ENCODE measurements at places on chromosomes 5 and 9.

GRCh38 chr5:64165500-64166200 is at the start of gene RNF180:
Gene RNF180 (plus strand): TSS chr5:64165843. CDS start chr5:64200808, 34,965 bp downstream.
- DNase-seq: peak; percentile 53

DNA sequence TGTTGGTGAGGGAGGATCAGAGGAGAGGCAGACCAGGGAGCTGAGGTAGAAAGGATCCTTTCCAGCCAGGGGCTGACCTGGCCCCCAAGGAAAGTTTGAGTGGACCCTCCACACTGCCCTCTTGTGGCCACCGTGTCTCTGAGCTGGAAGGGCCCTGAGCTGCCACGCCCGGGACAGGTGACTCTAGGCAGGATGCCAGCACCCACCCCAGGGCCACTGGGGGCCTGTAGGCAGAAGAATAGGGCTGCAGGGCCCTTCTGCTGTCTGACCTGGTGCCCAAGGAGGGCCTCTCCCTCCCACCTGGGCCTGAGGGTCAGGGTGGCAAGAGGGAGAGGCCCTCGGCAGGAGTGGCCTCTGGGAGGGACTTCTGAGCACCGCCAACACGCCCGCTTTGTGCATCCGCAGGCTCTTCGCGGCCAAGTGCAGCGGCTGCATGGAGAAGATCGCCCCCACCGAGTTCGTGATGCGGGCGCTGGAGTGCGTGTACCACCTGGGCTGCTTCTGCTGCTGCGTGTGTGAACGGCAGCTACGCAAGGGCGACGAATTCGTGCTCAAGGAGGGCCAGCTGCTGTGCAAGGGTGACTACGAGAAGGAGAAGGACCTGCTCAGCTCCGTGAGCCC is 76.8 kb downstream of the LMX1B start:
- peak; percentile 85 for DNase-seq

GRCh38 chr5:72949481-72949880 is 6.4 kb upstream of the FCHO2 start:
- DNase-seq: no peak

DNA sequence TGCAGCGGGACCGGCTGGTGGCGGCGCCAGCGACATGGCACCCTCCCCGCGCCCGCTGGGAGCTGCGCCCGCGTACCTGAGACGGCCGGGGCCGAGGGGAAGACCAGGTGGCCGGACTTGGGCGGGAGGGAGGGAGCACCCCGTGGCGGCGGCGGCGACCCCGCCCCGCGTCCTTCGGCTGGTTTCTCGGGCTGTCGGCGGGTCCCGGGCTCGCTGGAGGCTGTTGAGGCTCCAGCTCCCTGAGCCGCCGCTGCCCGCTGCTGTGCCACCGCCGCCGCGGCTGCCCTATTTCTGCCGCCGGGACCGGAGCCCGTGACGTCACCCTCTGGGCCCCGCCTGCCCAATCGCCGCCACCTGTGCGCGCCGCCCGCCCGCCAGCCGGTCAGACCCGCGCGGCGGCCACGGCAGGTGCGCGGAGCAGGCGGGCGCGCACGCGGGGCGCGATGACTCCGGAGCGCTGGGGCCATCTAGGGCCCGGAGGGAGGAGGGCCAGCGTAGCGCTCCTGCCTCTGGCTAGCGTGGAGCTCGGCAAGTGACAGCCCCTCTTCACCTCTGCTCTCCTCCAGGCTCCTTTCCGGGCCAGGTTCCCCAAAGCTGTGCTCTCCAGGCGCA is at the start of gene FSTL4:
TSS of gene FSTL4 (minus strand) at position 293 of the 612 bp plus-strand sequence.
- DNase-seq: peak; percentile 29

- no peak for DNase-seq
These were observed 22.2 kb upstream of the CEP78 start for GRCh38 chr9:78213712-78214111.

GRCh38 chr5:1660001-1660400 is 136.2 kb upstream of the LPCAT1 start:
- DNase-seq: no peak

- DNase-seq: no peak
These were observed 252.7 kb downstream of the CEMIP2 start for GRCh38 chr9:71515626-71516025.

DNA sequence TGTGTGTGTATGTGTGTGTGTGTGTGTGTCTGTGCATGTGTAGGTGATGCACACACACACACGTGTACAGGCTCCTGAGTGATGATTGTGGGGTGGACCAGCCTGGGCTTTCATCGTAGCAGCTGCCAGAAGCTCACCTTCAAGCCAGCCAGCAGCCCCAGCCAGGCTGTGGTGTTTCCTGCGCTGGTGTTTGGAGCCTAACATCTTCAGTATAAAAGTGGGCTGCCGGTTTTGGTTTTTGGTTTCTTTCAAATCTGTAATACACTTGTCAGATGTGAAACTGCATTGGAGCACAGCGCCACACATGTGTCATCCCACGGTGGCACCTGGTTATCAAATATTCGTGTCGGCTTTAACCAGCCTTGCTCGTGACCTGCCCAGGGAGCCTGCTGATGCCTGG is 114.2 kb downstream of the OLFM1 start:
- no peak for DNase-seq

DNA sequence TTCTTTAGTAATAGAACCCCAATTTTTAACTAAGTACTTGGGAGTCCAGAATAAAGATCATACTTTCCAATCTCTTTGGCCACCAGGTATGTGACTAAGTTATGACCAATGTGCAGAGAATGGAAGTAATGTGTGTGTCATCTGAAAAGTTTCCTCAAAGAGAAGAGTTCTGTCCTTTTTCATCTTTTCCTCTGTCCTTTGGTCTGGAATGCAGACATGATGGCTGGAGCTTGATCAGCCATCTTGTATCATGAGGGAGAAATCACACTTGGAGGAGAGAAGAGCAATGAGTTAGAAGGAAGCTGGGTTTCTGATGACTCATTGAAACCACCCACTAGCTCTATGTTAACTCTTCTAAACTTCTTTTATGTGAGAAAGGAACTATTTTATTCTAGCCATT is 5.5 kb upstream of the CPEB4 start:
- no peak for DNase-seq

DNA sequence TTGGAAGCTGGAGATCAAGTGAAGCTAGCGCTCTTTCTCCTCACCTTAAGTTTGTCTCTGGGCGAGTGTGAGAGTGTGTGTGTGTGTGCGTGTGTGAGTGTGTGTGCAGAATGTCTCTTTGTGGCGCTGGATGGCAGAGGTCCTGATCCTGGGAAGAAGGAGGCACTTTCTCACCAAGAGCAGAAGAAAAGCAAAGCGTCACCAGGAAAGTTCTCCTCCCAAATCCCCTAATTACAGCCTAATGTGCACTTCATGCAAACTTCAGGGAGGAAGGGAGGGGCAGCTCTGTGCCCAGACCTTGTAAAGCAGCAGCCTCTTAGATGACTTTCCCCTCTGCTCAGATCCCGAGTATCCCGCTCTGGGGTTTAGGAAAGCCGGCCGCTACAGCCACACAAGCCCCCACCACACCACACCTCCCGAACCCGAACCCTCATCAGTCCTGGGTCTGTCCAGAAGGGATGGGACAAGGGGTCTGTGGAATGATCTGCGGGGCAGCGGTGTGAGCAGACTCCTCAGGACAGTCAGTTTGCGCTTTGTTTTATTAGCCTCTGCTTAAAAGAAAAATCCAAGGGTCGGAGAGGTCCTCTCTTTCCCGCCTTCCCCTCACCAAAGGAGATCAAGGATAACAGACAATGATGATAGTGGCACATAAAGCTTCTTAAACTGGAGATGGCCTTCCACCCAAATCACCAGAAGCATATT is at the start of gene HAPLN1:
TSS of gene HAPLN1 (minus strand) at position 20 of the 702 bp plus-strand sequence. CDS start 47,332 bp downstream, outside the sequence.
- peak; percentile 87 for DNase-seq

DNA sequence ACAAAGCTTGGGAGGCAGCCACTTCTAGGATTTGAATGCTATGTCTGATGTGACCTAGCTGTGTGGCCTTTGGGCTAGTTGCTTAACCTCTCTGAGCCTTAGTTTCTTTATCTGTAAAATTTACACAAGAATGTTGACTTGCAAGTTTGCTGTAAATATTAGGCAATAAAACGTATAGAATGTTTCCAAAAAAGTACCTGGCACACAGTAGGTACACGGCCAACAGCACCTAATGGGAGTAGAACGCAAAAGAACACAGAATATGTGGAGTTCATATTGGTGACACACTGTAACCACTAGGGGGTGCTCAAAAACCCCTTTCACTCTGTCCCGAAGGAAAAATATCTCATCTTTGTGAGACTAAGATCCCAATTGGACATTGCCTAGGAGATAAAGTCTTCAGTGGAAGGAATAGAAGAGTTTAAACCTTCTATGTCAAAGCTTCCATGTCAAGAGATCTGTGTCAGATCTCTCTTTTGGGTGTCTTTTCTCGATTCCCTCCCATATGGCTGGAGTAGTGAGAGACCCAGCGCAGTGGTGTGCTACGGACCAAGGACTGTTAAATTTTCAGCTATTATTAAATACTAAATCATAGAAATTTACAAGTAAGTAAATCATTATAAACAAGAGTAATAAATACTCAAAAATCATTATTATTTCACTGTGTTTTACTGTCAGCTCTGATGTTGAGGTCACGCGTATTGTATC is 145.4 kb upstream of the RAD23B start:
- DNase-seq: peak; percentile 36

DNA sequence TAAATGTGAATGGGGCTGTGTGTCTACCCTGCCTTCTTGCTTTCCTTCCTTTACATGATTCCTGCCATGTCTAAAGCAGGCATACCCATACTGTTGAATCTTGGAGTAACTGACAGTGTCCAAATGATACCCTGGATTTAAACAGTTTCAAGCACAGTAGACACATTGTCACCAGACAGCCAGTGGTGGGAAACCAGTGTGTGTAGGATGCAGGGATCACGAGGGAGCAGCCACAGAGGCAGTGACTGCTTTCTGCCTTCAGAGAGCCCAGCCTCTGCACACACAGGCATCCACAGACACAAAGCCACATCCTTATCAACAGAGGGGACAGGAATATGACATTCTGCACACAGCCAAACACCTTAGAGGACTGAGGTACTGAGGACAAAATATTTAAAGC is 184.2 kb upstream of the TBCA start:
- DNase-seq: no peak

DNA sequence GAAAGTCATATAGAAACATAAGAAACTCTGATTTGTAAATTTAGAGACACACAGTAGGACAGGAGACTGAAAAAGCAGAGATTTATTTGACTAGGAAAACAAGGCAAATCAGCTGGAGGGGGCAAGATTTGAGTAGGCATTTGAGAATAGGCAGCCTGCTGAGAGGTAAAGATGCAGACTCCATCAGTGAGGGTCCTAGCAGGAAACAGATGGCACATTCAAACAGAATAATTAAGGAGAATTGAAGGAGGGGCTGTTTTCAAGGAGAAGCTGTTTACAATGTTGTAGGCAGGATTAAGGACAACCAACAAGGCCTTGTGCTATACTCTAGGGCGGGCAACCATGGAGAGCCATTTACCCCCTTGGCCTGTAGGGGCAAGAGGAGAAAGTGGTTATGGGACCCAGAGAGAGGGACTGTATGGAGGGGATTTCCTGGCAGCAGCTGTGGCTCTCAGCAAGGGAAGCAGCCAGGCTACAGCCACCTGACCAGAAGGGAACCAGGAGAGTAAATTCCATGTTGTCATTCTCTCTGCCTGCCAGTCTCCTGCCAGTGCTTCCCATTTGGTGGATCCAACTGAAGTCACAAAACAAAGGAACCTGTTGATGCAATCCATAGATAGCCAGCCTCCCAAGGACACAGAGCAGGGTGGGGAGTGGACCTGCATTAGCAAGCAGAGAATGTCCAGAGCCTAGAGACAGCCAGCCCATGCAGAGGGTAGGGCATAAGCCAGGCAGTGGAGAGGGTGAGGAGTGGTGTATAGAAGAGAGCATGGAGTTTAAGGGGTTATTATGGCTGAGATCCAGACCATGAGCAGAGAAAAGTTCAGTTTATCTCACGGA is 38.2 kb downstream of the PAPPA start:
- DNase-seq: peak; percentile 30

DNA sequence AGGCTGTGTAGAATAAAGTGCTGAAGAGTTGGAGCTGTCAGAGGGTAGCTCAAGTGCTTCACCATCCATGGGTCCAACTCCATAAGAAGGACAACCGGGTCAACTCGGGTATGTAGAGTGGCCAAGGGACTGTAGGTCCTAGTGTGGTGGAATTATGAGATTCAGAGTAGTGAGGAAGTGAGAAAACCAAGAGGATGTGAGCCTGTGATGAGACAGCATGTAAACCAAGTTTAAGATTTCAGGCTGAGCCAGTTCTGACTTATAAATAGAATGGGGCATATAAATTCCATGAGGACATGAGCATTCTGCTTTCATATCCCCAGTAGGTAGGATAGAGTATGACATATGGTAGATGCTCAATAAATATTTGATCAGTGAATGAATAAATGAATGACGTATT is 96.3 kb downstream of the CFAP95 start:
- DNase-seq: no peak

DNA sequence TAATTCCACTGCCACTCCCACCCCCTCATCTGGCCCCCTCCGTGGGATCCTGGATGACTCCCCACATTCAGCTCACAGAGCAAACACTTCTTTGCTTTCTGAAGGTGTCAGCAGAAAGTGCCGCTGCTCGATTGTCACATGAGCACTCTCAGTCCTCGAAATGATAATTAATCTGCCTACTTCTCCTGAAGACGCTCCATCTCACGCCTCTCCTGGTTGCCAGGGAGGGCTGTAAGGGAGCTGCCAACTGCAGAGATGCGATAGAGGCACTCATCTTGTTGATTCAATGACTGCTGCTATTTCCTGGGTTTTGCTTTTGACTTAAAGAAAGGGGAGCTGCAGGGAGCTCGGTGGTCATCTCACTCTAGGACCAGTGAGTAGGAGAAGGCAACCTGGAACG is 206.5 kb downstream of the DAB2IP start:
- DNase-seq: no peak

GRCh38 chr5:101878190-101878589 is 417.9 kb downstream of the SLCO4C1 start:
- no peak for DNase-seq

DNA sequence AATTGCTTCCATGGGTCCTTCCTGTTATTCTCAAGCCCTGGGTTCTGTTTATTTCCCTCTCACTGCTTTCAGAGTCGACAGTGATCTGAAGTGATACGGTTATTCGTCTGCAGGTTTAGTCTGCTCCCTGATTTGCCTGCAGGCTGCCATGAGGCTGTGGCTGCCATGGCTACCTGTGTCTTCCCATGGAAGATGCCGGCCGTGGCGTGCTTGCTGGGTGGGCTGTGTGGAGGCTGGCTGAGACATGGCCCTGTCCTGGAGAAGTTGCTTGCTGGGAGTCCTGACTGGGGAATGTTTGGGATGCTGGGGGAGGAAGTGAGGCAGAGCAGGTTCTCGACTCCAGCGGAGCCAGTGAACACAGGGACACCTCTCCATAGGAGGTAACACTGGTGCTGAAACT is 104.1 kb upstream of the TBC1D2 start:
- no peak for DNase-seq

DNA sequence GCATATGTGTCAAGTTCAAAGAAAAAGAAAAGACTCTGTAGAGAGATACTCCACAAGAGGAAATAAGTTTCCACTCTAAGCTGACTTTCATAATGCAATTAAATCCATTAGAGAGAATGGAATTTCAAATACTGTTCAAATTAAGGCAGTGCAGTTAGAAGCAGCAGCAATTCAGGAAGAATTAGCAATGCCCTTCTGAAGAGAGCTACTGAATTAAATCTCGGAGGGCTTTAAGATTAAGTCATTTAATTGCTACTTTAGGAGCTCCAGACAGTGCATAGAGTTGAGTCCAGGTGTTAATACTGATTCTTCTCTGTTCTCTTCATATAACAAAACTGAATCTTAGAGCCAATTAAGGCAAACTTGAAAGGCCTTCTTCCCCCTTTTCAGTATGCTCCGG is 8.5 kb downstream of the CDH12 start:
- DNase-seq: no peak

GRCh38 chr5:67299231-67299735 is 102.7 kb upstream of the CD180 start:
- no peak for DNase-seq
